Stimulated activated naive CD4-positive, alpha-beta T cell treated with Interleukin-2 at 50 U/mL for 16 hours (primary cell): ENCODE measurements at places on chromosomes 16 and 17.

DNA sequence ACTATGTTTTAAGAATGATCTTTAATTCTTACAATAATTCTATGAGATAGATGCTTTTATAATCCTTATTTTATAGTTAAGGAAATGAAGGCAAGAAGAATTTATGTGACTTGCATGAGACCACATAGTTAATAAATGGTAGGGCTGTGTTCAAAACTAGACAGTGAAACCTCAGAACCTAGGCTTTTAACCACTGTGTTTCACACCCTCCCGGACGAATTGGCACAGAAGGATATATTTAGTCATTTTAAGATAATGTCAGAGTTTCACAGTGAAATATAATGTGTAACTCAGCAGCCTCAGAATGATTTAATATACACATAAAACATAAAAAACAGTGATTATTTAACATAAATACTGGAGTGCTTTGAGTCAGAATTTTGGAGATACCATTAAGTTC lies 57.0 kb downstream of the NSRP1 start:
- no peak for DNase-seq

GRCh38 chr17:67746704-67747571 lies 29.2 kb downstream of the NOL11 start:
- no peak for DNase-seq

- DNase-seq = no peak
Observed at GRCh38 chr17:82983510-82984248, 95.7 kb upstream of the METRNL start.

GRCh38 chr17:20774472-20775135 lies 195.1 kb downstream of the CDRT15L2 start:
- no peak for DNase-seq

- no peak for DNase-seq
Observed at GRCh38 chr16:12186774-12187335, 210.3 kb downstream of the SNX29 start.

DNA sequence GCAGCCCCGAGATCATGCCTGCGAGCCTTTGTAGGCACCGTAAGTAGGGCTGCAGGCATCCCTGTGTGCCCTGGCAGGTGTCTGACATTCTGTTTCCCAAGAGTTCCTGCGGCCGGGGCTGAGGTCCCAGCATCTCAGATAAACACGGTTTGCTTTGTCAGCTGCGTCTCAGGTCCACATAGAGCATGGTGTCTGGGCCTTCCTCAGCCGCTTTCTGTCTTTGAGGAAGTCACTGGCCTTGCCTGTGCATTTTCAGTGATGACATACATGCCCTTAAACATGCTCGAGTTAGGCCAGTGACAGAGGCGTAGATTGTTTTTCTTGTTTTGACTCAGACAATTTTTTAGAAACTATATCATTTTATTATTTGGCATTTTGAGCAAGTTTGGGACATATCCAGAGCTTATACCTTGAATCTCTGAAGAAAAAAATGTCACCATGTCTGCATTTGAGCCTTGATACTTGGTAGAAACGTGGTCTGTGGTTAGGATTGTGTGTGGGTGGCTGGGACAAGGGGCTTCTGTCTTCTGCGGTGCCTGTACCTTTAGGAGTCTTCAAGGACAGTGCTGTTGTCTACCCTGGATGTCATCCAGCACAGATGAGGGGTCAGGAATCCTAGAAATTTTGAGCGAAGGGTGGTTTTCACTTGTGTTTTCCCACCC lies 105.8 kb downstream of the SNX29 start:
- no peak for DNase-seq

- DNase-seq = no peak
Observed at GRCh38 chr17:45433159-45433535, 477 bp upstream of the ARHGAP27 start.

GRCh38 chr16:79612207-79612606 lies 11.7 kb upstream of the MAF start:
- no peak for DNase-seq

DNA sequence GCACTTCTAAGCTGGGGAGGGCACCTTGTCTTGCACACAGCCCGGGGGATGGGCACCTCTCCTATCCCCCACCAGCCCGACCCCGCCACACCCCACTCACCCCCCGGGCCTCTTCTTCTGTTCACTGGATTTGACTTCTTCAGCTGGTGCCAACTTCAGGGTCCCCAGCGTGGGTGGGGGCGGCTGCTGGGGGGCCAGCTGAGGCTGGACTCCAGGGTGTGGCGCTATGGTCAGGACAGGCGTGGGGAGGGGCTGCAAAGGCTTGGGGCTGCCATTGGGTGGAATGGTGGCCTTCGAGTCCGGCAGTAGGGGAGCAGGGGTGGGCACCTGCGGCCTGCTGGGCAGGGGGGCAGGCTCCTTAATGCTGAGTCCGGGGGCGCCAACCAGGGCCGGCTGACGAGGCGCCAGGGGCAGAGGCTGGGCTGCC lies 6.1 kb downstream of the MNT start:
- DNase-seq = no peak

DNA sequence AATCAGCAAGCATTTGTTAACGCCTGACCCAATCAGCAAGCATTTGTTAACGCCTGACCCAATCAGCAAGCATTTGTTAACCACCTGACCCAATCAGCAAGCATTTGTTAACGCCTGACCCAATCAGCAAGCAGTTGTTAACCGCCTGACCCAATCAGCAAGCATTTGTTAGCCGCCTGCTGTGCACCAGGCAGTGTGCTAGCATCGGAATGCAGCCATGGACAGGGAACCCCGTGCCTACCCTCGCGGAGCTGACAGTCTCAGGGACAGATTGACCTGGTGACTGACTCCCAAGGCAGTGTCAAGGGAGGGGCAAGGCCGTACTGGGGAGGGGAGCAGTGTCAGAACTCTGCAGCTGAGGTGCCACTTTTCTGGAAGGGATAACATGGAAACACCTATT lies 66.9 kb downstream of the ABR start:
- DNase-seq = no peak

DNA sequence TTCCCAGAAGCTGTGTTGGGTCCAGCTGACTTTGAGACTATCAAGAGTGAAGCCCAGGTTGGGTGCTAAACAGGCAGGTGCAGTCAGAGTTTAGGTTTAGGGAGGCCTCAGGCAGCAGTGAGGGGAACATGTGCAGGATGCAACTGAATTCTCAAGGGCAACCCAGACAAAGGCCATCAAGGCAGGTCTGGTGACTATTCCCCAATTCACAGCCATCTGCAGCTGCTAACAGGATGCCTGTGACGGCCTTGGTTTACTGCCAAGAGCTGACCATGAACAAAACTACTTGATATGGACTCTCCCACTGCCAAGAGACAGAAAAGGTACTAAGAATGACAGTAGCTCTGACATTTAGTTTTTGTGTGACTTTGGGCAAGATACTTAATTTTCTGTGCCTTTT lies 45.2 kb upstream of the BCAR1 start:
- no peak for DNase-seq

GRCh38 chr16:67407176-67407787 lies 9.0 kb downstream of the ZDHHC1 start:
- no peak for DNase-seq

- DNase-seq = no peak
Observed at GRCh38 chr17:47831934-47832327, 461 bp downstream of the LRRC46 start.

DNA sequence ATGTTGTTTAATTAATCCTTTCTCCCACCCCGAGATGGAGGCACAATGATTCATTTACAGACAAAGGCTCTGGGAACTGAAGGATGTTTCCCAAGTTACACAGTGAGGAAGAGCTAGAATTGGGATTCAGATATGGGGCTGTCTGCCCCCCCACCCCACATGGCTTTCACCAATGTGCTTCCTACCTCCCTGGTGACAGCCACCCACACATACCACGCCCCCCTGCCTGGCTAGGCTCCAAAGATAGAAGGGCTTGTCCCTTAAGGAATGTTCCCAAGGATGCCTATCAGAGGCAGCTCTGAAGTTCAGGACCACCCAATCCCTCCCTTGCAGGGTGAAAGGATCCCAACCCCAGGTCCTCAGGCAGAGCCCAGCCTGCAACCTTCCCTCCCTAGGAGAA lies 32.9 kb downstream of the CFAP20 start:
- DNase-seq = no peak

DNA sequence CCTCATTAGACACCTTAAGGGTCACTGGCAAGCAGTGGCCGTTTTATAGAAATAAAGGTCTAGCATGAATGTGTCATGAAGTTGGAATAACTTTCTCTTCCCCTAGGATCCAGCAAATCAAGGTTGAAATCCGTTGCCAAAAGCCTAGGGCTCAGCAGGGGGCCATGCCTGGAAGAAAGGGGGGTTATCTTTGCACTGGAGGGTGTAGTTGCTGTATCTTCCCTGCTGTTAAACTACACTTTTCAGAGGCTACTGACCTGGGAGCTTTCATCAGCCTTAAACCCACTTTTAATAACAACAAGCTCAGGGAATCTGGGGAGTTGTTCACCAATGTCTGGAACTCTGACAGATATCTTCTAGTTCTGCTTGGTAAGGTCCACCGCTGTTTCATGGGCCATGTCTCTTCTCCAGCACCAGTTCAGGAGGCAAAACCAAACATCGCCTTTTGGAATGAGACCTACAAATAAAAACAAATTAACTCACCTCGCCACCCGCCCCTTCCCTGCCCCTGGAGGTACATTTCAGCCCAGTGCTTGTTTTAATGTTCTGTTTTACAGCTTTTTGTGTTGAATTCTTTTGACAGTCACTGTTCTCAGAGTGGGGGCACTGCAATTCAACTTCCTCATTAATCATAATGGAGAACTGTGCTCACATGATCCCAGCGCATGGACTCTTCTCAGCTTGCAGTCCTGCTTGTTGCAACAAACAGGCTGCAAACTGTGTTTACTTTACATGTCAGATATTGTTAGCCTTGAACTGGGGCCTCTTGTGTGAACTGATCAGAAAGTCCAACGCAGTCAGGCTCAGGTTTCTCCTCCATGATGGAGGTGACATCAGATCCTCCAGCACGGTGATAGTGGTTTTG lies 508.7 kb downstream of the KCNJ2 start:
- no peak for DNase-seq

DNA sequence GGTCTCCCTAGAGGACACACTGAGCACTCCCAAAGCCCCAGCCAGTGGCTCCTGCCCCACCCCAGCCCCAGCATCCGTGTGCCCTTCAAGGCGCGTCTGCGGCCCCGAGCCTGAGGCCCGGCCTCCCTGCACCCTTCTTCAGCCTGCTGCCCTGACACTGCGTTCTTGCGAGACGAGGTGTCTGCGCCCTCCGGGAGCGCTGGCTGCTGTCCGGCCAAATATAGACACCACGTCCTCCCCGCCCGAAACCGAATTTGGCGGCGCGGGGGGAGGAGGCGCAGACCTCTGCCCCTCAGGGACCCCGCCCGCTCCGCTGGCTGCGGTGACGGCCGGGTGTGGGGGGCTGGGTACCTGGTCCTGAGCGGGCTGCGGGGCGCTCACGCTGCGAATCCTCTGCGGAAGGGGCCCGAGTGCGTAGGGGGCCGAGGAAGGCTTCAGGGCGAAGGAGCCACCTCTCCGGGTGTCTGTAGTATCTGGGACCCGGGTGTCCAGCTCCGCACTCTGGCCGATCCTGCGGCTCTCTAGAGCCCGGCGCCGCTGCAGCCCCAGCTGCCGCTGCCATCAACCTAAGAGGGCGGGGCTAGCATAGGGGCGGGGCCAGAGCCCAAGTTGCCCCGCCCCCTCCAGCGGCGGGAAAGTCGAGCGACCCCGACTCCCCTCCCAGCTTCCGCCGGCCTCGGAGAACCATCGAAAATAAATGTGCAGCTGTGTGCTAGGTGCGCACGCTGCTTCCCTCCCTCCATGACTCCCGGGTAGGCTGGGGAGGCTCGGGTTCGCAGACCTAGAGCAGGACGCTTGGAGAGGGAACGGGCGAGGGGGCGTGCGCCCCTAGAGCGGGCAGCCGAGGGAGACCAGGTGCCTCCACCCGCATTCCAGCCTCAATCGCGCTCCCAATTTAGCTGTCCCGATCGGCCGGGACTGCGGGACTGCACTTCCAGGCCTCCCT lies at the start of gene CORO6:
Gene CORO6, minus strand, starts transcription at position 576 of the 946 bp plus-strand sequence. CDS start 1,491 bp downstream, outside the sequence.
- DNase-seq = peak; percentile 38

DNA sequence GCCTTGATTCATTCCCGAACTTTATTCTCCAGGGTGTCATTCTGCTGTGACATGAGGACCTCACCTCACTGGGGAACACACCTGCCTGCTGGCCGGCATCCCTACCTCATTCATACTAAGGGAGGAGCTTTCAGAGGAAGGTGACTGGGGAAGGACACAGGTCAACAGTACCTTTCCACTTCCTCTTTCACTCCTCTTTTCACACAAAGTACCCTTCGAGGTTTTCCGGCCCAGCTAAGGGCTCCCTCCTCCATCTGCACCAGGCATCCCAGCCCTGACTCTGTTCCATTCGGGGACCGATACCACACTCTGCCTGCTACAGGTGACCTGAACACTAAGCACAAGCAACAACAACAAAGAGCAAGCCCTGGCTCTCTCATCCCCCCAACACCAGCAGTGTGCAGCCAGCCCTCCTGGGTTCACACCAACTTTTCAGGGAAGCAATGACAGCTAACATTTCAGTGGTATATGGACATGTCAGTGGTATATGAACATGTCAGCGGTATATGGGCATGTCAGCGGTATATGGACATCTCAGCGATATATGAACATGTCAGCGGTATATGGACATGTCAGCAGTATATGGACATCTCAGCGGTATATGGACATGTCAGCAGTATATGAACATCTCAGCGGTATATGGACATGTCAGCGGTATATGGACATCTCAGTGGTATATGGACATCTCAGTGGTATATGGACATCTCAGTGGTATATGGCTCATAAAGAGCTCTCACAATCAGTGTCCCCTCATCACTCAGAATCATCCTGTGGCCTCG lies 16.0 kb downstream of the TRIM25 start:
- no peak for DNase-seq

DNA sequence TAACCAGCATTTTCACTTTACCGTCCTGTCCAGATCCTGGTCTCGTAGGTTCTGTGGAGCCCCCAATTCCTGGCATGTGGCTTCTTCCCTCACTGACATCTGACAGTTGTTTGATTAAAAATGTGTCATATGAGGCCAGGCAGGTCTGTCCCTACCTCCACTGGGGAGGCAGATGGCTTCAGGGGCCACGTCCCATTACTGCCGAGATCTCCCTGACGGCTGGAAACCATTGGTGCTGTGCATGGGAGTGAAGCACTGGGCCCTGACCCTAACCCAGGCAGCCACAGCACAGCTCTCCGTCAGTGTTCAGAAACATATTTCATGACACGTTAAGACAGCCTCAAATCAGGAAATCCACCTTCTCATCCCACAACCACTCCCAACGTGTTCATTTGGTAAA lies 77.5 kb downstream of the GNAO1 start:
- no peak for DNase-seq

- no peak for DNase-seq
Observed at GRCh38 chr17:8068736-8069586, 18.6 kb downstream of the ALOX12B start.

- no peak for DNase-seq
Observed at GRCh38 chr16:81174644-81175324, 63.7 kb upstream of the BCO1 start.

DNA sequence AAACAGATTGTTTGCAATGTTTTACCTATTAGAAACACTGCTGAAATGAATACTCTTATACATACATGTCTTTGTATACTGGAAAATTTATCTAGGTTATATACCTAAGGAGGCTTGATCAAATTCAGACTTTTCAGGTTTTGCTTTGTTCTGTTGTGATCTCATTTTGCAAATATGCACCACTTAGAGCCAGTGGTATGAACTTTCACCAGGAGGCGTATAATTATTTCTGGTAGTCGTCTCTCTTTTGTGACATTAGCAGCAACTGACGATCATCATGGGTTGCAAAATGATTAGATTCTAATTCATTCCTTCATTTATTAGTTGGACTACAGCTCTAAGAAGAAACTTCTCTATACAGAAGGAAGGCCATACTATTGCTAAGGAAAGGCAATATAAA lies 26.9 kb downstream of the AP1G1 start:
- no peak for DNase-seq

GRCh38 chr17:74777901-74778515 lies 1.9 kb upstream of the NAT9 start:
- no peak for DNase-seq

- DNase-seq = no peak
Observed at GRCh38 chr16:75083813-75084212, 32.8 kb downstream of the LDHD start.
